ENCODE measurements at places on chromosomes 3 and 15. TPM values are rescaled to one million over a fixed set of nuclear protein-coding genes. Genes with fewer than 3 reads are reported as not detected.

GRCh38 chr15:98823012-98823458, 174.7 kb downstream of the IGF1R start:
- H3K27ac ChIP-seq: no peak overlapping the region
- no peaks in the 10 kb centered on the region for H3K27me3 ChIP-seq
- no peak for DNase-seq
- no peaks in the 10 kb centered on the region for H3K4me1 ChIP-seq

Gene CFAP91
- total RNA-seq: 0.30 TPM

Gene ACKR4
- total RNA-seq: not detected

DNA sequence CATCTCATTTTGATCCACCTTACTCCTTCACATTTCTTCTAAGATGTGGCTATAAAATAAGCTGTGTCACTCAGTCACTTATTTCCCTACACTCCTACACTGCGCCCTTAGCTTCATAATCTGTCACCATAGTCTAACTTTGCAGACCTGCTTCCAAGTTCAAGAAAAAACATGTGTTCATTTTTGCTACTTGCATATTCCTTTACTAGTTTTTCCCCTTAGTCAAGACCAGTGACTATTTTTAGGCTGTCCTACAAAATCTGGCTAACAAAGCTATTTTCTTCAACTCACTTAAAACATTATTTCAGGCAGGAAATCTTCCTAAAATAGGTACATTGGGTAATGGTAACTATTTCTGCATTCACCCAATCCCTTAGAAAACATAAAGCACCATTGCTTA, 272.5 kb downstream of the TBC1D5 start:
- no peak overlapping the region for H3K27ac ChIP-seq
- DNase-seq: no peak
- no peak overlapping the region for H3K4me3 ChIP-seq
- peaks cover 6% of the 10 kb centered on the region for H3K36me3 ChIP-seq
- H3K4me1 ChIP-seq: no peaks in the 10 kb centered on the region

All from activated CD8-positive, alpha-beta memory T cell treated with anti-CD3 and anti-CD28 coated beads, Interleukin-2, amount 10 ng/mL, durations not matched to agents 7 days and 5 days (primary cell).